Stomach (tissue), 19 donors: ENCODE measurements at places on chromosomes 11 and 22. TPM values are rescaled to one million over a fixed set of nuclear protein-coding genes. Genes with fewer than 3 reads are reported as not detected.

GRCh38 chr22:46739094-46739870, 1.2 kb upstream of the CERK start:
- peak overlapping the region; percentile 87 for H3K27ac ChIP-seq
- DNase-seq, result peak; percentile 73
- peaks cover 56% of the 10 kb centered on the region for H3K4me1 ChIP-seq
- peak overlapping the region; percentile 86 for H3K4me3 ChIP-seq
- no peaks in the 10 kb centered on the region for H3K27me3 ChIP-seq

- H3K27ac ChIP-seq, result no peak overlapping the region
- H3K36me3 ChIP-seq, result peaks cover 19% of the 10 kb centered on the region
- H3K27me3 ChIP-seq, result no peaks in the 10 kb centered on the region
Observed at GRCh38 chr11:17915500-17916143, 97.2 kb downstream of the SERGEF start.

DNA sequence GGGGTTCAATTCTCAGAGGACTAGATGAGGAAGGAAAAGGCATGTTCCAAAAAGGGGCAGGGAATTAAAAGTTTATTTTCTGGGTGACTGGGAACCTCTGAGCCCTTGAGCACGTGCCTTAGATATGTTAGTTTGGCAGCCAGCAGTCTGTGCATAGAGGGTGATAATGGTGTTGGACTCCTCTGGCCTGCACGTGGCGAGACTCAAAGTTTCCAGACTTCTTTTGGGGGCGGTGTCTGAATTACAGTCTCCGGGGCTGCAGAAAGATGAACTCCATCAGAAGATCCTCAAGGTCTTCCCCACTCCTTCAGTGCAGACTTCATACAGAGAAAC, 861 bp upstream of the ZNRF3 start:
- no peaks in the 10 kb centered on the region for H3K36me3 ChIP-seq
- peak overlapping the region; percentile 48 for H3K27ac ChIP-seq
- peak overlapping the region; percentile 70 for H3K4me3 ChIP-seq
- peaks cover 21% of the 10 kb centered on the region for H3K4me1 ChIP-seq
- no peak for DNase-seq

DNA sequence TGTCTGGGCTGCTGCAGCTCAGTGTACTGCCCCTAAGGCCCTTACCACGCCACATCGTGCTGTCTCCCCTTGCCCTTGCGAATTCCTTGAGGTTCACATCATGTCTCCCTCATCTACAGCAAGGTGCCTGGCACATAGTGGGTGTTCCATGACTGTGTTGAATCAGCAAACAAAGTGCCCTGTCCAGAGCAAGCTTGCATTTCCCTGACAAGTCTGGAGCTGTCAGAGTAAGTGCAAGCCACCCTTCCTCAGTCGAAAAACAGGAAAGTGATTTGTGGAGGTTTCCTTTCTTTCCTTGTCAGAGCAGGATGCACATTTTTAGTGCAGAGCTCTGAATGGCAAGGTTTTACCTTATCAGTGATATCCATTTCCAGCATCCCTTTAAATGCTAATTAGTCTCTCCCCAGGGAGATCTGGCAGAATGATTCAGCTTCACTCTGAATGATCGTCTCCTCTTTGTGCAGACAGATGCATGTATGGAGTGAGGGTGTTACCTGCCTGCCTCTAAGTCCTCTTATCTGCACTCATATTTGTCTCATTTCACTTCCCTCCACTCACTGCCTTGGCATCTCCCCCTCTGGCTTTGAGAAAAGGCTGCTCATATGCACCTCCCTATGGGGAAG, 331.2 kb downstream of the TMEM135 start:
- no peaks in the 10 kb centered on the region for H3K36me3 ChIP-seq
- H3K27me3 ChIP-seq, result no peaks in the 10 kb centered on the region
- no peak overlapping the region for H3K4me3 ChIP-seq
- DNase-seq, result no peak
- H3K4me1 ChIP-seq, result no peaks in the 10 kb centered on the region
- H3K27ac ChIP-seq, result no peak overlapping the region

GRCh38 chr11:102347462-102348370, 702 bp downstream of the BIRC2 start:
- H3K4me1 ChIP-seq, result peaks cover 10% of the 10 kb centered on the region
- H3K4me3 ChIP-seq, result peak overlapping the region; percentile 62
- peak; percentile 64 for DNase-seq
- H3K36me3 ChIP-seq, result no peaks in the 10 kb centered on the region

GRCh38 chr22:42661985-42662831, 13.0 kb upstream of the CYB5R3 start:
- peak; percentile 92 for DNase-seq
- no peaks in the 10 kb centered on the region for H3K36me3 ChIP-seq
- H3K4me3 ChIP-seq, result peak overlapping the region; percentile 43

DNA sequence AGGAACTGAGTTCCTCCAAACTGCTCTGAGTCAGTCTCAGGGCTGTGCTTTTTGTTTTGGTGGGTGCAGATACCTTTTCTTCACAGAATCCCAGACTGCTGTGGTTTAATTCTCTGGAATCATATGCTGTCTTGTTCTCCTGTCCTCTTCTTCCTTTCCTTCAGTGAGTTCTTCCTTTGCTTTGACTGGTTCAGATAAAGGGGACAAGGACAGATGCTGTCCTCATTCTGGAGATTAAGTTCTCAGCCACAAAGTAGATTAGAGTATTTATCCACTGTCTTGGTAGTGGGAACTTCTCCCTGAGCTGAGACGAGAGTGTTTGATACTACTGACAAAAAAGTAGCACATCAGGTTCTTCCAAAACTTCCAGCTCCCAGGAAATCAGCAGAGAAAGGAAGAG, 13.3 kb downstream of the ZDHHC5 start:
- no peak for DNase-seq
- no peaks in the 10 kb centered on the region for H3K27me3 ChIP-seq
- H3K4me1 ChIP-seq, result peaks cover 18% of the 10 kb centered on the region
- H3K4me3 ChIP-seq, result no peak overlapping the region

GRCh38 chr11:98965775-98966174, 55.0 kb upstream of the CNTN5 start:
- H3K27me3 ChIP-seq, result no peaks in the 10 kb centered on the region
- no peaks in the 10 kb centered on the region for H3K4me1 ChIP-seq
- H3K36me3 ChIP-seq, result no peaks in the 10 kb centered on the region

GRCh38 chr22:50278461-50278860, 8.3 kb upstream of the MAPK11 start:
- peaks cover 79% of the 10 kb centered on the region for H3K4me1 ChIP-seq
- H3K36me3 ChIP-seq, result peaks cover 85% of the 10 kb centered on the region
- DNase-seq, result no peak
- no peak overlapping the region for H3K4me3 ChIP-seq
- H3K27me3 ChIP-seq, result no peaks in the 10 kb centered on the region
- no peak overlapping the region for H3K27ac ChIP-seq

- H3K36me3 ChIP-seq, result no peaks in the 10 kb centered on the region
- no peaks in the 10 kb centered on the region for H3K4me1 ChIP-seq
- no peaks in the 10 kb centered on the region for H3K27me3 ChIP-seq
- no peak overlapping the region for H3K4me3 ChIP-seq
- no peak overlapping the region for H3K27ac ChIP-seq
Observed at GRCh38 chr11:85086504-85087284, 540.5 kb downstream of the DLG2 start.

The KDM4F gene
- polyA plus RNA-seq, result not detected

The PDXP gene
- 11.8 TPM for polyA plus RNA-seq

The GGT1 gene
- 26.6 TPM for polyA plus RNA-seq

The PAK1 gene
- 18.8 TPM for polyA plus RNA-seq

The MS4A8 gene
- 2.3 TPM for polyA plus RNA-seq
